Hematopoietic multipotent progenitor cell treated with erythropoietin and hydrocortisone succinate and interleukin-3 and kit ligand, for 4 days (in vitro differentiated cells): ENCODE measurements at places on chromosomes 6 and 20.

DNA sequence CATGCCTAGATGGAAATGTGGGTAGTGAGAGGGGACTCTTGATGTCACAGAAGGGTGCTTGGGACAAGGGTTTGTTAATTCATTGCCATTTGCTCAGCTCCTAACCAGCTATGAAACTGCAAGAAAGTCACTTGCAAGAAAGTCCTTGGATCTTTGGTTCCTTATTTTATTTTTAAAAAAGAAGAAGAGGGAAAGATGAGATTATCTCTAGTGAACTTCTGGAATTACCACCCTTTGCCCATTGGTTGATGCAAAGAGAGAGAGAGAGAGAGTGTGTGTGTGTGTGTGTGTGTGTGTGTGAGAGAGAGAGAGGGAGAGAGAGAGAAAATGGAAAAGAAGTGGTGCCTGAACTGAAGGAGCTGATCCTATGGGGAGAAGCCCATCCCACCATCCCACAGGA, 4.6 kb upstream of the SFT2D1 start:
- no peak for DNase-seq

DNA sequence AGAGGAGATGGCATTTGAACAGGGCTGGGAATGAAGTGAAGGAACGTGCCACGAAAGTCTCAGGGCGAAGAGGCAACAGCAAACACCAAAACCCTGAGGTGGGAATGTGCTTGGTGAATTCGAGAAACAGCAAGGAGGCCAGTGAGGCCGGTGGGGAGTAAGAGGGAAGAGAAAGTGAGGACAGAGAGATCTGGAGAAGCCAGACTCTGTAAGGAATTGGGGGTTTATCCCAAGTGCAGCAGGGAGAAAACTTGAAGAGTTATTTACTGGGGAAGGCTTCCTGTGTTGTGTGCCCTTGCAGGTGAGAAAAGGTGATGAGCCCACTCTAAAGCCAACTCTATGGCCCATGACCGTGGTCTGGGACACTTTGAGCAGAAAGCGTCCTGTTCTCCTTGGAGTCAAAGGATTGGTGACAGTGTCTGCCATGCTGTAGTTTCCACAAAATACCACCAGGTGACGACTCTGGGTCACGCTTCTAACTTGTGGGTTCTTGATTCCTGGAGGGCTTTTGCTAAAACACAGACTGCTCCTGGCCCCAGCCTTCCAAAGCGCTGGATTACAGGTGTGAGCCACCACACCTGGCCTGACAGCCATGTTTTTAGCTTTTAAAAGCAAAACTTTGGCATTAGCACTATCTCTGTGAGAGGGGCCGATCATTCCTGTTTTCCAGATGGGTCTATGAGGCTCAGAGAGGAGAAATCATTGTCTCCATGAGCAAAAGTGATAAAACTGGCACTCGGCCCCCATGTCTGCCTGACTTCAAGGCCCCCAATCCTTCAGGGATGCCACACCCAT, 18.0 kb upstream of the CSNK2A1 start:
- DNase-seq, result peak; percentile 87

- DNase-seq, result no peak
Measured at GRCh38 chr6:140230282-140230681, 855.8 kb upstream of the CITED2 start.

DNA sequence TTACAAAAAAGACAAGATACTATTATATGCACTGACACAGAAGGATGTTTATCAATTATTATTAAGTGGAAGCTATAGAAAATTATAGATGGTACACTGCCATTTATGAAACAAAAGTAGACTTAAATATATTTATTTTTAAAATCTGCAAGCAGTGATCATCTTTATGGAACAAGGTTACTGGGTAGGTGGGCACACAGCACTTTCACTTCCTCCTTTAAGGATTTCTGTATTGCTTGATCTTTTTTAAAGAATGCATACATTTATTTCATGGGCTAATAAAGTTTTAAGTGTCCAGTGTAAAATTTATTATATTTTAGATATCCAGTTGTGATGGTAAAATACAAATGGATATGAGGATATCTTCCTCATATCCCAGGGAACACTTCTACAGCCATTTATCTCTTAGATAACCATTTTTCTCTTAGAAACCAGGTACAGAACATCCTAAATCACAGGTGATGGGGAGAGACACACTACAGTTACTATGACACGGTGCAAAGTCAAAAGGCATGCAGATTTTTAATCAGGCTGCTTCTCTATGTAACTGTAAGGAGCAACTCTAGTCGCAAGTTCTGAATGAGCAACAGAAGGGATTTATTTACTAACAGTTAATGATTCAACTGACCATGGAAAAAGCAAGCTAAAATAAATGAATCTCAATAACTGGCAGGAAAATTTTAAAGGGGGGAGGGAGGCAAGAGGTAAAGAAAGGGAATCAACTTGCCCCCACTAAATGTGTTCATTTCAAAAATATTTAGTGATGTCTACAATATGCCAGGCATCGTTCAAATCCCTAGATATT, 2.2 kb downstream of the FBXL4 start:
- no peak for DNase-seq

DNA sequence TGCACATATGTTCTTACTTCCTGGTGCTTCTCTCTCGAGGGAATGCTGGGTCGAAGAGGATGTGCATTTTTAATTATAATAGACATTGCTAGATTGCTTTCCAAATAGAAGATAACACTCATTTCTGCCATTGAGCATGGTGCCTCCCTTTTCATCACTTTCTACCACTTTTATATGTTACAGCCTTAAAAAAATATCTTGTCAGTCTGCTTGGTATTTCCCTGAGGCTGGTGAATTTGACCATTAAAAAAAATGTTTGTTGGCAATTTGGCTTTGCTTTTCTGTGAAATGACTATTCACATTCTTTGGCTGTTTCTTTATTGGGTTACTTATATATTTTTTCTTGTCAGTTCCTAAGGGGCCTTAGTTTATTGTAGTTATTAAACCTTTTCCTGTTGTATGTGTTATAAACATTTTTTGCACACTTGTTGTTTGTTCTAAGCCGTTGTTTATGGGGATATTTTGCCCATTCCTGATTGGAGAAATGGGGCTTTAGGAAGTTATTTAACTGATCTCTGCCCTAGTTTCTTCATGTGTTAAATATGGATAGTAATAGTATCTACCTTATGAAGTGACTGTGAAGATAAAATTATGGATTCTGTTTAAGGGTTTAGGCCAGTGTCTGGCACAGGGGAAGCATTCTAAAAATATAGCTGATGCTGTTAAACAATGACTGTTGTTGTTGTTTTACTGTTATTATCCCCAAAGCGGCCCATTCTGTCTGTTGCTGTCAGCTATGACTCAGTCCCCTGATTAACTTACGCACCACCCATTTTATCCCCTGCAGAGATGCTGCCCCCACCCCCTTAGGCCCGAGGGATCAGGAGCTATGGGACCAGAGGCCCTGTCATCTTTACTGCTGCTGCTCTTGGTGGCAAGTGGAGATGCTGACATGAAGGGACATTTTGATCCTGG, 3.8 kb downstream of the DDR1 start:
- DNase-seq, result no peak

GRCh38 chr6:123770247-123770949, 33.3 kb upstream of the NKAIN2 start:
- DNase-seq, result no peak

- DNase-seq, result no peak
Measured at GRCh38 chr6:1103945-1104623, 207.8 kb upstream of the FOXQ1 start.

DNA sequence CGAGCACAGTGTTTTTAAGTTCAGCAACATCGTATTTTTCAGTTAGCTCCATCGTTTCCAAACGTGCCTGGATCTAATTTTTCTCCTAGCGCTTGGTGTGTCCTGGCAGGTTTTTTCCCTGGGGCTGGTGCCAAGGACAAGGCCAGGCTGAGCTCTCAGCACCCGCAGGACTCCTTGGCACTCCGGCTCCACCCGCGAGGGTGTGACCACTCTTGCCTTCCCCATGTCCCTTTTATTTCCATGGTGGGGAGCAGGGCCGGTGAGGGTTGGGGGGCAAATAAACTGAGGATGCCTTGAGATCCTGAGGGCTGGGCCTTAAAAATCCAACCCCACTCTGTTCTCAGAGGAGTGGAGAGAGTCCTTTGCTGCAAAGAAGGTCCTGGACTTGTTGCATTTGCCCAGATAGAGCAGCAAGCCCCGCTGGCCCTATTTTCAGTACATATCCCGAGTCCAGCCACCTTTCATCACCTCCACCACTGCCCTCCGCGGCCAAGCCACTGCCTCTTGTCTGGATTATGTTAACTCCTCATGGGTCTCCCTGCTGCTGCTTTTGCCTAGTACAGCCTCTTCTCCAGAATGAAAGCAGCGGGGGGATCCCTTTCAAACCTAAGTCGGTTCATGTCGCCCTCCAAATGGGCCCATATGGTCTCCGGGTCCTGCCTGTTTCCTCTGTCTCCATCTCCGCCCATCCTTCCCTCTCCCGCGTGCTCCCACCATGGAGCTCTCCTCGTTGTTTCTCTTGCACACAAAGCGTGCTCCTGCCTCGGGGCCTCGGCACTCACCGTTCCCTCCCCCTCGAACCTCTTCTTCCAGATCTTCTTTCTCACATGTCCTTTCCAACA, 4.5 kb upstream of the RAB44 start:
- DNase-seq, result no peak

DNA sequence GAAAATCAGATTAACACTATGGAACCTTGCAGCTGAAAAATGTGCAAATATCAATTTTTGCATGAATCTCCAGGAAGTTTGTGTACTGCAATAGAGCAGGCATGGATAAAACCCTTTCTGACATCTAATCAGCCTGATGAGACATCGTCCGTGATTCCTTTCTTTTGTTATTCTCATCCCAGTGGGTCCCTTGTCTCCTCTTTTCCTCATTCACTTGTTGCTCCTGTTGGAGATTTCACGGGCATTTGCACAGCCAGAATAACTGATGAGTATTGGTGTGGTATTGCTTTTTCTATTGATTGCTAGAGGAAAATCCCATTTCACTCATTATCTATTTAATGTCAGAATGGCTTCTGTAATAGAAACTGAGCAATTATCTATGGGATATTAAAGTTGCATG, 39.9 kb downstream of the SCGN start:
- DNase-seq, result no peak

DNA sequence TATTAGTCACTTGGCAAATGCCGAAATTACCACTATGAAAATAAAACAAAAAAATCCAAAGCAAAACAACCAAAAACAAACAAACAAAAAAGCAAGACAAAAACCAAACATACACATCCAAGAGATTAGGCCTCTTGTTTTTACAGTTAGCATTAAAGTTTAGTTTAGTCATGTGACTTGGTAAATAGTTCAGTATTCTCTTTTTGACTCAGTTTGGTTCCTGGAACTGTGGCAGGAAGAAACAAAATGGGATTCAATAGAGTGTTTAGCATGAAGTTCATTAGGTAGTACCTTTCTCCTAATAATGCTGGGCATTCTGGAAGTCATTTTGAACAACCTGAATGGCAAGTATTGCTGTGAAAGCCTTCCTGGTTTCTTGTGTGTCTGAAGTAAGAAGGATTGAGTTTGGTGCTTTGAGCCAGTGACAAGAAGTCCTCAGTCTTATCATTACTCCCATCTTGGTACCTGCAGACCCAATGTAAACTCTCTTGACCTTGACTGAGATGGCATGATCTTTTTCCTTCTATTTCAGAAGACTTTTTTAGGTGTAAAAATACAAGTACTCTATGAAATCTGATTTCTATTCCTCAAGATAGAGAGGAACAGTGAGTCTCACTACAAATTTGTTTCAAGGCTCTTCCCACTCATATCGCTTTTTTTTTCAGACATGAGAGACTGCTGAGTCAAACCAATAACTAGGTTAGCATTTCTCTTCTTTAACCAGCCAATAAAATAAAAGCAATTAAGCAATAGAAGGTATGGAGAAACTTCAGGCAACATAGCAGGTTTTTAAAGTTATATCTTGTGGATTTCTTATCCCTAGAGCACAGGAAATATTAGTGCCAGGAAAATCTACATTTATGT, 223.6 kb upstream of the PREP start:
- no peak for DNase-seq

DNA sequence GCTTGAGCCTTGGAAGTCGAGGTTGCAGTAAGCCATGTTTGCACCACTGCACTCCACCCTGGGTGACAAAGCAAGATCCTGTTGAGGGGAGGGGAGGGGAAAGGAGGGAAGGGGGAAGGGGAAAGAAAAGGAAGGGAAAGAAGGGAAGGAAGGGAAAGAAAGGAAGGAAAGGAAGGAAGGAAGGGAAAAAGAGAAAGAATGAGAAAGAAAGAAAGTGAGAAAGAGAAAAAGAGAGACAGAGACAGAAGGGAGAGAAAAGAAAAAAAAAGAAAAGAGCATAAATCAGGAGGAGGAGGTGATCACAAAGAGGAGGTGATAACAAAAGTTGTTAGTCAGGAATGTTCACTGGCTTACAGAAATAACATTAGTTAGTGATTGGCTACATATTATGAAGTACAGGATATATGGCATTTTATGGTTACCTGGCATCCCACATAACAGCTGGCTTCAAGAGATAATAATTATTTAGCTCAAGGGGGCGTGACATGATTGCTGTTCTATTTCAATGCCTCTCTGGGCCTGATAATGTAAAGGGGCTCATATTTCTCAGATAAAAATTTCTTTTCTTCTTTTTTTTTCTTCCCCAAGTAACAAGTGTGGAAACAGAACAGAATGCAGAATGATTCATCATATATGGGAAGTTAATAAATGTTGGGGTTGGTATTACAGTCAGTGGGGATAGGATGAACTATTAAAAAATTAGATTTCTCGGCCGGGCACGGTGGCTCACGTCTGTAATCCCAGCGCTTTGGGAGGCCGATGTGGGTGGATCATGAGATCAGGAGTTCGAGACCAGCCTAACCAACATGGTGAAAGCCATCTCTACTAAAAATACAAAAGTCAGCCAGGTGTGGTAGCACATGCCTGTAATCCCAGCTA, 27.1 kb downstream of the SAMHD1 start:
- peak; percentile 74 for DNase-seq

DNA sequence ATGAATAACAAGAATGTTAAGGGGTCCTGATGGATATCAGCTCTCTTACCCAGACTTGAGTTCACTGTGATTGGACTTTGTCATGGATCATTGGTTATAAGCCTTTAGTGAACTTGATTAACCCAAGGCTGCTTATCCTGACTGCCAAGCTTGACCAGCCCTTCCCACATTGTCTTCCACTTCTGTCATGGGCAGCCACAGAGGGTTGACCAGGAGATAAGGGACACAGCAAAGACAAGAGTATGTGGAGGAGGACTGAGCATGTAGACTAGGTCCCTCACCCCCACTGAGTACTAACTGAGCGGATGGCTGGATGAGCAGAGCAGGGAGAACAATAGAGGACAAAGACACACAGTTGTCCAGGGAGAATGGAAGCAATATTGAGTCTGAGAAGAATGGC, 52.5 kb downstream of the FAXC start:
- DNase-seq, result no peak

GRCh38 chr20:15178581-15178980, 841.2 kb upstream of the FLRT3 start:
- DNase-seq, result no peak
